ENCODE measurements at places on chromosomes 4 and X. TPM values are rescaled to one million over a fixed set of nuclear protein-coding genes. Genes with fewer than 3 reads are reported as not detected.

- no peak for DNase-seq
These were observed 13.4 kb upstream of the ETDC start for GRCh38 chrX:135295944-135296305.

GRCh38 chr4:41751449-41752061 lies 3.0 kb upstream of the PHOX2B start:
- DNase-seq, result no peak

DNA sequence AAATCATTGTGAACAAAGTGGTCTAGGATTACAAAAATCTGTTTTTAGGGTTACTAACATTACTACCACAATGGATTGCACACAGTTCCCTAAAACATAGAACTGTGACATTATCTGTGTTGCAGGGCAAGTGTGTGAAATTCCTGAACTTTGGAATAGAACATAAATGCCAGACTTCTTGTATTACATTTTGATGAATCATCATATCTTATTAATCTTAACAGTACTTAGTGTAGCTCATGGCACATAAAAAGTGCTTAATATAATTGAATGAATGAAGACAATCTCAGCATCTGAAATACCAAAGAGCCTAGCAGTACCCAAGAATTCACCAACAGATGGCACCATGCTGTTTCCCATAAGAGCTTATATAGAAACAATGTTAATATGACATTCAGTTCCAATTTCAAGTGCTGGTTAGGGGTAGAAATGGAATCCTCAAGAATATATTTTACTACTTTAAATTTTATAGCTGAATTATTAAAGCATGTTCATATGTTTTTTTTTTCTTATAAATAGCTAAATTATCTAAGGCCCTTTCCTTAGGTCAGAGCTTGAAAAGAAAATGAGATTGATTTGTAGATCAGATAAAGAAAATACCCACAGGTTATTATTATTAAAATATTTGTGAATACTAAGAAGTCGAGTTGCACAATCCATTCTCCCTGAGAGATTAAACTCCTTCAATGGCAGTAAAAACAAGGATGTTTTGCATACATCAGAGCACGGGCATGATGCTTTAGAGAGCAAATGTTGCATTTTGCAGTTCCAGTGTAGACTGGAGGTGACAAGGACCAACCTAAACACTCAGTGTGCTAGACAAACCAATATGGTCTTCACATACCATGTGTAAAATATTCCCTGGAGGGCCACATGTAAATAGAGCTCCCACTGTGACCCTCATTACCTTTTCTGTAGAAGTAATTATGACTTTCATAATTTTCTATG lies 25.7 kb upstream of the SHISA3 start:
- DNase-seq, result no peak

- DNase-seq, result no peak
These were observed 150.4 kb downstream of the TRIML1 start for GRCh38 chr4:188289531-188290125.

DNA sequence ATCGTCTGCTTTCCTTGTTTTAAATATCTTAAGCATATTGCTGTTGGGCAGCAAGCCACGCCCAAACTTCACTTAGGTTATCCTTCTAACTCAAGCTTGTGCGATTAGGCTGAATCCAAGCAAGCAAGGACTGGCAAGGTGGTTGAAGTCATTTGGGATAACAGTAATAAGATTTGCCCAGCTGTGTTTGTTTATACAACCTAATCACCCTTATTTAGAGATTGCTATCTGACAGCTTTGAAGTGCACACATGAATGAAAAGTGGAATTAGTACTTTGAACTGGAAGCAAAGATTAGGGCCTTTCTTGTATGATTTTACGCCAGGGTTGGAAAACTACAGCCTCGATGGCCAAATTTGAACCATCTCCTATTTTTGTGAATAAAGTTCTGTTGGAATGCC lies 182.1 kb downstream of the ASB9 start:
- DNase-seq, result no peak

GRCh38 chrX:72169008-72169728 lies 12.4 kb upstream of the PIN4 start:
- no peak for DNase-seq

- no peak for DNase-seq
These were observed 799 bp downstream of the XPNPEP2 start for GRCh38 chrX:129739578-129739977.

DNA sequence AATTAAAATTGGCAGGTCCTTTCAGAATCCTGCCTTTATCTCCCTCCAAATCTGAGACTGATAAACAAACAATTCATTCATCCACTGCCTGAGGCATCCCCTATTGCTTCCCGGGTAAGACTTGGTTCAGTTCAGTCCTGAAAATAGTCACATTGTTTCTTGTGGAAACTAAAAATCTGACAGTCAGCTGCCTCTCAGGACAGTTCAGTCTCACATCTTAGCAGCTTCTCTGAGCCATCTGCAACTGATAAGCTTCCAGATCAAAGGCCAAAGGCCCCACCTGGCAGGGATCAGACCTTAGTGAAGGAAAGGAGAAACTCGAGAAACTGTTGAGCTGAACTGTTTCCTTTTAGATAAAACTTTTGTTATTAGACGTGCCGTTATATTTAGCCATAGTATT lies 264.5 kb downstream of the IL15 start:
- no peak for DNase-seq

DNA sequence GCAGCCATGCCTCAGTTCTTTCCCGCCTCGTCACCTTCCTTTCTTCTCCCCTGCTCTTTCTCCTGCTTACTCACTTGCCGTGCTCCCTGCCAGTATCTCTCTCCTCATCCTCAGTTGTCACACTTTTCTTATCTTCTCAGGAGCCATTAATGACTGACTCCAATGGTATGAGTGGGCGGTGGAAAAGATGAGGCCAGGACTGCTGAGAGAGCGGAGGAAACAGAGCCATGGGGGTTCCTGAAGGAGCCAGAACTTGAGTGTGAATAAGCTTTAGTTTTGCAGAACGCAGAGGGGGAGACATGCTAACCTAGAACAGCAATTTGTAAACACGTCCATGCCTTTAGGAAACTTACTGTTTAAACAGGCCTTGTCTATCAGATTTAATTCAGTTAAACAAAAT lies 126.5 kb downstream of the CHIC2 start:
- DNase-seq, result no peak

DNA sequence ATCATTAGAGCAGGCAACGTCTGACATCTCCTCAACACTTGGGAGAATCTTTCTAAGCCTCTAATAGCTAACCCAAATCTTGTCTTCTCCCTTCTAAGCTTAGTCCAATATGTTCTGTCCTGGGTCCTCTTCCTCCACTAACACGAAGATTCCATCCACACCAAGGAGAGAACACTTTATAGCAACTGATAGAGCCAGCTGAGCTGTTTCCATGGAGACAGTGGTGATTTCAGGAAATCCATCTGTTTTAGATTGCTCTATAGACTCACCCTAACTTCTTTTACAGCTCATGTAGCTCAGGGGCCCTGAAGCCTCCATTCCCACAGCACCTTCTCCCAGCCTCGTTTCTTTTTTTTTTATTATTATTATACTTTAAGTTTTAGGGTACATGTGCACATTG lies 37.4 kb downstream of the SCD5 start:
- DNase-seq, result no peak

GRCh38 chrX:124085063-124085462 lies 123.6 kb downstream of the STAG2 start:
- DNase-seq, result no peak

- DNase-seq, result no peak
These were observed 148.1 kb upstream of the FAM9B start for GRCh38 chrX:9182041-9182440.

DNA sequence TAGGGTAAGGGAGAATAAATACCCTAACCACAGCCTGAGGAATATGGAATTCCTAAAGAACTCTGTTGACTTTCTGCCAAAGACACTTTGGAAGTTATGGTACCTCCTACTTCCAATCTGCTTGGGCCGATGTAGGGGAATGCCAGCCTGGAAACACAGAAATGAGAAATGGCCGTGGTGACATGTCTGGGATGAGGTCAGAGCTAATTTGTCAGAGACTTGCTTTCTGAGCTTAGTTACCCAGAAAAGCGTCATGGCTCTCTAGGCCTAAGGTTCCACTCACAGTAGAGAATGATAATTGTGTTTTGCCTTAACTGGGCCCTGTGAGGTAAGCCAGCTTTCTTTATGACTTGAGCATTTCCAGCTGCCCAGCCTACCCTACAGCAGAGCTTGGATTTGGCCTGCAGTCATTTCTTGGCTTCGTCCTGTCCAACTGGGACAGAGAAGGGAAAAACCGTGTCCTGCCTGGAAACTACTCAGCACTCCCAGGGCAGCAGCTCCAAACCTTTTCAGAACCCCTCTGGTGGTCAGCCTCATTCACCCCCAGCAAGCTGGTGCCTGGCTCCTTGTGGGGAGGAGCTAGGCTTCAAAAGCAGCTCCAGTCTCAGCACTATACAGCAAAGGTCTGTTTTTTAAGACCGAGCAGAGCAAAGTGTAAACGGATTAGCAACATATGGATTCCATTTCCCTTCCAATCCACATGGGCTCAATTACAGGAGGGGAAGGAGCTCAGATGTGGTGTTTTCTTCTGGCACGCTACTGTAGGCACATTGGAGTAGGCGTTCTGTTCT lies 92.3 kb downstream of the RLIM start:
- DNase-seq, result peak; percentile 62

GRCh38 chrX:109952985-109953905 lies 49.7 kb upstream of the TMEM164 start:
- DNase-seq, result no peak

- no peak for DNase-seq
These were observed 909.6 kb upstream of the NDST4 start for GRCh38 chr4:116023049-116023448.

DNA sequence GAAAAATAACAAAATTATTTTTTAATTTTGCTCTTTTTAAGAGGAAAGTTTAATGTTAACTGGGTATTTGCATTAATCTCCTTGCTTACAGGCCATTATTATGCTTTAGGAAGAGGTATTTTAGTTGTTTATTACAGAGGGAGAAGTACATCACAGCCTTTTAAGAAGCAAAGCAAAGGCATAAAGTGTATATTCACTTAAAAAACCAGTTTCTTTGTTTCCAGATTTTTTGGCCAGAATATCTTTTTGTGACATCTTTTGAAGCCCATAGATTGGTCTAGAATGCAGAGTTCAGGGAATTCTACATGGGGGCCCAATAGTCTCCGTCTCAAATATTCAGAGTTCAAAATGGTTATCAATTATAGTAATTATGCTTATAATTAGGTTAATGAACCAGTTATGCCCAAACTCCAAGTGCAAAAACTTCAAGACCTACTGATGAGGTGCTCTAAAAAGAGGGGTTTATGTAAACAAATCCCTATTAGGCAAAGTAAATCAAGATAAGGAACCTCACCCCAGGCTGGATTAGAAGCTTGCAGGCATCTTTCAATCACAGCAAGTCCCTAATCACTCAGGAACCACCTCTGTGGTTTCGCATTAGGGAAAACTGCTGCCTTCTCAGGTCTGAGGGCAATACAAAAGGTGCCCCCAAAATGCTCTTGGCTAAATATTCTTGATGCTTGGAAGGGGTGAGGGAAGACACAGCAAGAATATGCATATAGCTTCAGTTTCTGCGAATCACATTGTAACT lies 1.4 kb downstream of the CXXC4 start:
- DNase-seq, result no peak

Gene PCSK1N
- total RNA-seq, result not detected

Gene SSX3
- total RNA-seq, result not detected

Gene CHRDL1
- total RNA-seq, result 3.2 TPM

Gene UGT8
- not detected for total RNA-seq

Gene ACOX3
- 25.3 TPM for total RNA-seq

Gene AKAP14
- total RNA-seq, result not detected

Data from Right ventricle myocardium inferior (tissue), 1 donor.